ENCODE measurements at places on chromosomes 4 and X.

GRCh38 chr4:54545663-54546424 is 111.9 kb upstream of the KIT start:
- no peak for DNase-seq

GRCh38 chr4:149441338-149441737 is 374.3 kb downstream of the IQCM start:
- DNase-seq, result no peak

DNA sequence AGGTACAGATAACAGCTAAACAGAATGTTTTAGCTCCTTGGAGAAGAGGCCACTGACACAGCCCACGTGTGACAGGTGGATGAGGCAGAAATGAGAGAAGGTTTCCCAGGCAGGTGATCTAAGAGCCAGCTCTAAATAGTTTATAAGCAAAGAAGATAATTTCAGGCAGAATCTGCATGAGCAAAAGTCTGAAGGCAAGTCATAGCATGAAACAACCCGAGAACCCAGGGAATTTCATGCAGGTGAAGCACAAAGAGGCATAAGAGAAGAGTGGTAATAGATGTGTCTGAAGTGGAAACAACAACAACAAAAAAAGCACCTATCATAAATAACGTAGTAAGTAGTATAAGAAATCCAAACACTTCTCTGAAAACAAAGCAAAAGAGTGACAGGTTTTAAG is 275.8 kb upstream of the CPEB2 start:
- no peak for DNase-seq

DNA sequence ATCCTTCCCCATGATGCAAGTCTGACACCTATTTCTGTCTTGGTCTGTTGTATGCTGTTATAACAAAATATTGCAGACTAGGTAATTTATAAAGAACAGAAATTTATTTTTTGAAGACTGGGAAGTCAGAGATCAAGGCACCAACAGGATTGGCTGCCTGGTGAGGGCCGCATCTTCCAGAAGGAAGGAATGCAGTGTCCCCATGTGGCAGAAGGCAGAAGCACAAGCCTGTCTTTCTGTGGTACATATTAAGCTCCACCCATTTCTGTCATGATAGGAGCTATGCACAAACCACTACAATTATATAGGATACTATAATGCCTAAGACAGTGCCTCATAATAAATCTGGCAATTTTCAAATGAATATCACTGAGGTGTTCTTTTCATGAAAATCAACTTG is 502.3 kb upstream of the DIAPH2 start:
- DNase-seq, result peak; percentile 26
